Kidney (tissue), 22 donors: ENCODE measurements at places on chromosomes 6 and 20. TPM values are rescaled to one million over a fixed set of nuclear protein-coding genes. Genes with fewer than 3 reads are reported as not detected.

DNA sequence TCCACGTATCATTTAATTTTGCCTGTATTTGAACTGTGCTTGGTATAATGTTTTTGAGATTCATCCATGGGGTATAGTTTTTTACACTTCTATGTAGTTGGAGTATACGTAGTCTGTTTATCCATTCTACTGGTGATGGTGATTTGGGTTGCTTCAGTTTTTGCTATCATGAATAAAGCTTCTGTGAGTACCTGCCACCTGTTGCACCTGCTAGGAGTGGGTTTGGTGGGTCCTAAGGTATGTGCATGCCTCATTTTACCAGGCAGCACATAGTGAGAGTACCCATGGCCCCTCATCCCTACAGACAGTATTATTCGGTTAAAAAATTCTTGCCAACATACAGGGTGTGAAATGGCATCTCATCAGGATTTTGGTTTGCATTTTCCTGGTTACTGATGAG is 92.9 kb downstream of the DNAH8 start:
- no peak for DNase-seq

- DNase-seq: no peak
These were observed 25.7 kb downstream of the SNX3 start for GRCh38 chr6:108235127-108235526.

GRCh38 chr6:62889240-62889639 is 322.0 kb upstream of the FKBP1C start:
- DNase-seq: no peak

DNA sequence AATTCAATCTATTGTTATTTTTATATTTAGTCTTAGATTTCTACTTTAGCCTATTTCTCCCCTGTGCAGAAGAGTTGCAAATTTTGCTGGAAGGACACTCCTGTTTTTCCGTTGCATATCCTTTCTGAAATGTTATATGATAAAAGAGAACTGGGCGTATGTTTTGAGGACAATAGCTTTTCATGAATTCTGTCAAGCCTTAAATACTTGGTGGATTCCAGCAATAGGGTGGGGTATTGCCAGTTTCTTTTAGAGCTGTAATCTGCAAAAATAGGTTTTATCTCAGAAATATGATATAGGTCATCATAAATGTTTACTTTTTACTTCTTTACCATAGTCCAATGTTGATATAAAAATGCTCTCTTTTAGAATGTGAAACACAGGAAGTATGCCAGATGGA is 42.0 kb downstream of the VTA1 start:
- no peak for DNase-seq

GRCh38 chr20:50282592-50283241 is 92.1 kb downstream of the CEBPB start:
- no peak for DNase-seq

The BANF2 gene
- not detected for total RNA-seq

The KCNQ5 gene
- 0.50 TPM for total RNA-seq
